Mesangial cell (primary cell): ENCODE measurements at places on chromosomes 1 and 21. TPM values are rescaled to one million over a fixed set of nuclear protein-coding genes. Genes with fewer than 3 reads are reported as not detected.

The LCE3D gene
- not detected in 2 replicates for total RNA-seq

The ESPN gene
- total RNA-seq = 0.25 and 0.33 TPM in 2 replicates

The KCNT2 gene
- 1.1 and 8.4 TPM in 2 replicates for total RNA-seq

The MYCL gene
- total RNA-seq = 0.63 and 2.1 TPM in 2 replicates

The L1TD1 gene
- total RNA-seq = under 0.01 TPM in 1 of 2 replicates, not detected in the other

The FCGR2B gene
- not detected in 2 replicates for total RNA-seq

The CNKSR1 gene
- total RNA-seq = 1.5 and 3.4 TPM in 2 replicates

The SERPINC1 gene
- 0.25 TPM in 1 of 2 replicates, not detected in the other for total RNA-seq

The CYP4B1 gene
- total RNA-seq = not detected in 2 replicates

The RIIAD1 gene
- not detected in 2 replicates for total RNA-seq

The SETSIP gene
- total RNA-seq = not detected in 2 replicates

The FAM72C gene
- 0.25 and 0.98 TPM in 2 replicates for total RNA-seq

The CFHR5 gene
- not detected in 2 replicates for total RNA-seq

The CFAP141 gene
- not detected in 2 replicates for total RNA-seq

The POGK gene
- total RNA-seq = 21.3 and 22.2 TPM in 2 replicates

The C2CD2 gene
- total RNA-seq = 9.1 and 25.4 TPM in 2 replicates

The LRRC38 gene
- 0.33 TPM in 1 of 2 replicates, not detected in the other for total RNA-seq

The PSMB2 gene
- total RNA-seq = 46.0 and 91.3 TPM in 2 replicates

The ZNF684 gene
- total RNA-seq = 1.8 and 4.7 TPM in 2 replicates

The OR2L3 gene
- total RNA-seq = not detected in 2 replicates

The IBA57 gene
- total RNA-seq = 2.4 and 3.0 TPM in 2 replicates

The PRRX1 gene
- 2.2 and 7.0 TPM in 2 replicates for total RNA-seq

The ABCA4 gene
- under 0.01 and 0.89 TPM in 2 replicates for total RNA-seq

The WDR3 gene
- 7.2 and 13.2 TPM in 2 replicates for total RNA-seq

The CD53 gene
- not detected in 2 replicates for total RNA-seq

The OR2T2 gene
- not detected in 2 replicates for total RNA-seq

The NBPF6 gene
- 0.16 TPM in 1 of 2 replicates, not detected in the other for total RNA-seq

The KCNA3 gene
- not detected in 2 replicates for total RNA-seq

The CYP4A22 gene
- total RNA-seq = not detected in 2 replicates

The TDRD10 gene
- not detected in 2 replicates for total RNA-seq

The ACTA1 gene
- total RNA-seq = 0.63 and 0.65 TPM in 2 replicates

The DMBX1 gene
- total RNA-seq = not detected in 2 replicates

The ANXA9 gene
- total RNA-seq = 0.33 and 1.3 TPM in 2 replicates

The B3GALT5 gene
- 7.5 and 24.1 TPM in 2 replicates for total RNA-seq

The ANGPTL3 gene
- not detected in 2 replicates for total RNA-seq

The MATN1 gene
- total RNA-seq = not detected in 2 replicates

The CFHR3 gene
- total RNA-seq = not detected in 2 replicates

The NPR1 gene
- 4.7 and 74.3 TPM in 2 replicates for total RNA-seq

The CLEC20A gene
- 0.13 and 0.33 TPM in 2 replicates for total RNA-seq

The FCN3 gene
- total RNA-seq = not detected in 2 replicates

The SLC45A1 gene
- 0.98 and 6.5 TPM in 2 replicates for total RNA-seq

The BLACAT1 gene
- under 0.01 and 0.63 TPM in 2 replicates for total RNA-seq

The SLC30A10 gene
- total RNA-seq = under 0.01 TPM in 1 of 2 replicates, not detected in the other

The ADORA1 gene
- 22.2 and 30.0 TPM in 2 replicates for total RNA-seq

The ELAPOR1 gene
- 0.33 and 4.1 TPM in 2 replicates for total RNA-seq

The C1orf74 gene
- total RNA-seq = 1.8 and 2.3 TPM in 2 replicates

The FCRL6 gene
- total RNA-seq = not detected in 2 replicates

The CSF3R gene
- not detected in 2 replicates for total RNA-seq

The CLCNKB gene
- total RNA-seq = 0.33 and 1.4 TPM in 2 replicates

The LMX1A gene
- total RNA-seq = not detected in 2 replicates

The WNT9A gene
- total RNA-seq = 0.65 and 4.3 TPM in 2 replicates

The CD52 gene
- total RNA-seq = not detected in 2 replicates

The STRIP1 gene
- 25.9 and 32.6 TPM in 2 replicates for total RNA-seq

The C1orf141 gene
- not detected in 2 replicates for total RNA-seq

The TDRD5 gene
- total RNA-seq = not detected in 2 replicates

The JAM2 gene
- 0.13 and 0.65 TPM in 2 replicates for total RNA-seq

The LENEP gene
- total RNA-seq = 0.89 TPM in 1 of 2 replicates, not detected in the other
